ENCODE measurements at places on chromosomes 6 and 20.

GRCh38 chr6:138094260-138094659 is 13.0 kb downstream of the PERP start:
- no peak for DNase-seq

GRCh38 chr6:129184808-129185366 is 301.9 kb downstream of the LAMA2 start:
- DNase-seq, result no peak

DNA sequence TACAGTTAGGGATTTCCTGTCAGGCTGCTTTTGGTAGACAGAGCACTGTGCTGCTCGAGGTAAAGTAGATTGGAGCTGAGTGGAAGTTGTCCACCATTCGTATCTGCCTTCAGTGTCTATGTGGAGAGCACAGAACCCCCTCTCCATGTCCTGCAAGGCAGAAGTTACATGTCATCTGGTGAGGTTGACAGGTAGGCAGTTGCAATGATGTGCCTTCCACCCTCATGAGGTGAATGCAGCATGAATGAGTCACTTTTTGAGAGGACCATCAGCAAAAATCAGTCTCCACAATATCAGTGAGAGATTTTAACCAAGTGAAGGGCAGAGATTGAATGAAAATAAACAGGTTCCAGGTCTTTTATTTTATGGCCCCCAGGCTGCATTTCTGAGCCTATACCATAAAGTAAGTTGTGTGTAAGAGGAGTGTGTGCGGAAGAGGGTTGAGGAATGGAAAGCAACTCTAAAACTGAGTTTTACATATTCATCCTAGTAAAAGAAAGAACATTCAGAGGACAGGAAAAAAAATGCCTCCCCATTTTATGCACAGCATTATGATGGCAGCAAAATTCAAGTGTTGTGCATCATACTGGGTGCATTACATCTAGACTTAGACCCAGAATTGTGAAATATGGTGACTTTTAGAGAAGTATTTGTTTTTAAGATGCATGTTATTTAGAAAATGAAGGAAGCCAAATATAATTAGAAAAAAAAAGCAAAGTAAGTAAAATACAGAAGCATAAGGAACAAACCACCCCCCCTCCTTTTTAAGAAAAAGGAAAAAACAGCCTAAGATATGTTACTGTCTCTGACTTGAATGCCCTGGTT is 15.8 kb downstream of the TRAPPC3L start:
- DNase-seq, result no peak

GRCh38 chr20:3515379-3516170 is 44.8 kb downstream of the ATRN start:
- DNase-seq, result no peak

GRCh38 chr6:42756722-42757121 is 10.8 kb upstream of the TBCC start:
- no peak for DNase-seq

DNA sequence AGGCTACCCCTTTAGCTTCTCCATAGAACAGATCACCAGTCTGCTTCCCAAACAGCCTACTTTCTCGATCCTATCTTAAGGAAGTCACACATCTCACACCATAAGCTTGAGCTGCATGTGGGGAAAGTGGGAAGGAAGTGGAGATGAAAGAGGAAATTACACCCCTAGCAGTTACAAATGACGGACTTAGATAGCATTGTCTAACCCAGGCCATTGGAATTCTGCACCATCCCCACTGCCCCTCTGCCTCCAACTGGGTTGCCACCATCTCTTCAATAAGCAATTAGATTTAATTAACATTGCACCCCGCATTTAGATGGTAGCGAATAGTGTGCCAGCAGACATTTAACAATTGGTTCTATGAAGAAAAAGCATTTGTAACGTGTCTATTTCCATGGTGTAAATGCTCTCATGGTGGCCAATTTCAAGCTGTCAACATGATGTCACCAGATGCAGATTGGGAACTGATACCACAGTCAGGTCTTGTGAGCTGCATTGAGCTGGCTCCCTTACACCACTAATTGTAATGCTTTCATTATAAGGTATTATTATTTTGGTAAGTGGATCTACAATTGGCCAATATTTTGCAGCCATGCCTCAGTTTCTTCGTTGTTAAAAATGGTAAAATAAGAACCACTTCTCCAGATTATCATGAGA is 124.7 kb downstream of the CD24 start:
- no peak for DNase-seq

GRCh38 chr6:106486236-106486635 is 125.7 kb downstream of the CRYBG1 start:
- no peak for DNase-seq
